ENCODE measurements at places on chromosomes 5 and 9.

DNA sequence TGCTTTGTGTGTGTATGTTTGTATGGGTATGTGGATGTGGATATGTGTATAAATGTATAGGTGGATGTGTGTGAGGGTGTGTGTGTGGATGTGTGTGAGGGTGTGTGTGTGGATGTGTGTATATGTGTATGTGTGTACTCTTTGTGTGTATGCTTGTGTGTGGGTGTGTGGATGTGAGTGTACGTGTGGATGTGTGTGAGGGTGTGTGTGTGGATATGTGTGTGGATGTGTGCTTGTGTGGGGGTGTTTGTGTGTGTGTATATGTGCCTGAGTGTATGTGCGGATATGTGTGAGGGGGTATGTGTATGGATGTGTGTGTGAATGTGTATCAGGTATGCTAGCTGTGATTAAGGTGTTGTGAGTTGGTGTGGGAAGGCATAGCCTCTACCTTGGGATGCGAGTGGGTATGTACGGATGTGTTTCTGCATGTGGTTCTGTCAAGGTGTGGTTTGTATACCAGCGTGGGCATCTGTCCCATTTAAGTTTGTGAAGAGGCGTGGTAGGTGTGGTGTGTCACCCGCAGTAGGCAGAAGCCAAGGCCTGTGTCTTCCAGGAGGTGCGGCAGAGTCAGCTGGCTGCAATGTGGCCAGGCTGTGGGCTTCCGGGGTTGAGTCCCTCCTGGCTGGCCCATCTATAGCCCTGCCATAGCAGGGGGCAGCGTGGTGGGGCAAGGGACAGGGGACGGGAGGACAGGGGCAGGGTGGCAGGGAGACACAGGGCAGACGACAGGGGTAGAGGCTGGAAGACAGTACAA is 155.8 kb downstream of the DAB2IP start:
- no peak for DNase-seq

DNA sequence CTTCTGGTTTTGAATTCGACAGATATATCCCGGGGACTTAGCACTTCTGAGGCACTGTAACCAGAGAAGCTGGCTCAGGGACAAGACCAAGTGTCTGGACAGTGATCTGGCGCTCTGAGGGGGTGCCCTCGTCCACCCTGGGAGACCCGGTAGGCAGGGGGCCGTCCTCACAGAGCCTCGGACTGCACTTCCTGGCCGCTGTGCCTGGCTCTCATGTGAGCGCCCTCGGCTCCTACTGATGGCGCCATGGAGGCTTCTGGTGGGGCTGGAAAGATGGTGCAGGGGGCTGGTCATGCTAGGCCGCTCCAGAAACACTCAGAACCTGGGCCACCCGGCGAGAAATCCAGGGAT is 18.8 kb upstream of the SLC6A3 start:
- DNase-seq = no peak

GRCh38 chr9:137161558-137162486 is 8.0 kb downstream of the LRRC26 start:
- no peak for DNase-seq

GRCh38 chr5:117800261-117800660 is 1188.1 kb downstream of the DTWD2 start:
- DNase-seq = no peak

GRCh38 chr5:156394642-156395305 is 67.8 kb downstream of the SGCD start:
- DNase-seq = no peak

DNA sequence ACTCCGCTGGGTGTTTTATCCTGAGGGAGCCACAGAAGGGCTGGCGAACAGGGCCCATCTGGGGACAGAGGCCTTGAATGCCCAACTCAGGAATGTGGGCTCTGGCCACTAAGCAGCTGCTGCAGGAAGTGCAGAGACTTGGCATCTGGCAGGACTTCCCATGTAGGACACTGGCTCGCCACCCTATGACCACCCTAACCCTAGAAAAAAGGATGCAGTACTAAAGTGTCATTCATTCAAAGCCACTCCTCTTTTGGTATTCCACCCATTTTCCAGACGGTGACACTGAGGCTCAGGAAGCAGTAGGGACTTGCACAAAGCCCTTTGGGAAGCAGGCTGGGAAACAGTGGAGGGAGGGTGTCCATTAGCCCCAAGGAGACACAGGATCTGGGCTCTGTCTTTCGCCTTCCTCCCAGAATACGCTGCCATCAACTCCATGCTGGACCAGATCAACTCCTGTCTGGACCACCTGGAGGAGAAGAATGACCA is 3.0 kb downstream of the BBLN start:
- DNase-seq = no peak

GRCh38 chr5:179698935-179699615 is at the start of gene CANX:
TSS of gene CANX (plus strand) at chr5:179698967. CDS start at chr5:179705682, 6,715 bp downstream.
- no peak for DNase-seq

GRCh38 chr5:16065831-16066230 is 113.8 kb downstream of the MARCHF11 start:
- DNase-seq = no peak

DNA sequence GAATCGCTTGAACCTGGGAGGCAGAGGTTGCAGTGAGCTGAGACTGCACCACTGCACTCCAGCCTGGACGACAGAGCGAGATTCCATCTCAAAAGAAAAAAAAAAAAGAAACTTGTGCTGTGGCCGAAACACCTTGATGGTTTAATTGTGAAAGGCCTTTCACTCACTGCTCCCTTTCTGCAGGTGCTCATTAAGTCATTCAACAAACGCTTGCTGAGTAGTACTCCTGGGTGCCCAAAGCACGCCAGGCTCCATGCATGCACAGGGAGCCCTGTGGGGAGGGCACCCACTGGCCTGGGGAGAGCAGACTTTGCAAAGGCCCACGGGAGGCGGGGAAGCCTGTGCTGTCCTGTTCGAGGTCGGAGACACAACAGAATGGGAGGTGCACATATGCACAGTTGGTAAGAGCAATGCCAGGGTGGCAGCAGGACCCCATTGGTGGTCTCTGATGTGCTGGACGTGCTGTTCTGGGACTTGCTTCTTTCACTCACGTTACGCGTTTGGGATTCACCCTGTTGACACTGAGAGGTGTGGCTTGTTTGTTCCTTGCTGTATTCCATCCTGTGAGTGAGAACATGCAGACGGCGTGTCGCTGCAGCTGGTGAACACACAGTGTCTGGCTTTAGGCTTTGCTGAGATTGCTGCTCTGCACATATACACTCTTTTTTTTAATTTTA is 3.0 kb upstream of the ENTPD2 start:
- DNase-seq = no peak

- DNase-seq = no peak
Observed at GRCh38 chr5:111961862-111962261, 204.9 kb upstream of the NREP start.

DNA sequence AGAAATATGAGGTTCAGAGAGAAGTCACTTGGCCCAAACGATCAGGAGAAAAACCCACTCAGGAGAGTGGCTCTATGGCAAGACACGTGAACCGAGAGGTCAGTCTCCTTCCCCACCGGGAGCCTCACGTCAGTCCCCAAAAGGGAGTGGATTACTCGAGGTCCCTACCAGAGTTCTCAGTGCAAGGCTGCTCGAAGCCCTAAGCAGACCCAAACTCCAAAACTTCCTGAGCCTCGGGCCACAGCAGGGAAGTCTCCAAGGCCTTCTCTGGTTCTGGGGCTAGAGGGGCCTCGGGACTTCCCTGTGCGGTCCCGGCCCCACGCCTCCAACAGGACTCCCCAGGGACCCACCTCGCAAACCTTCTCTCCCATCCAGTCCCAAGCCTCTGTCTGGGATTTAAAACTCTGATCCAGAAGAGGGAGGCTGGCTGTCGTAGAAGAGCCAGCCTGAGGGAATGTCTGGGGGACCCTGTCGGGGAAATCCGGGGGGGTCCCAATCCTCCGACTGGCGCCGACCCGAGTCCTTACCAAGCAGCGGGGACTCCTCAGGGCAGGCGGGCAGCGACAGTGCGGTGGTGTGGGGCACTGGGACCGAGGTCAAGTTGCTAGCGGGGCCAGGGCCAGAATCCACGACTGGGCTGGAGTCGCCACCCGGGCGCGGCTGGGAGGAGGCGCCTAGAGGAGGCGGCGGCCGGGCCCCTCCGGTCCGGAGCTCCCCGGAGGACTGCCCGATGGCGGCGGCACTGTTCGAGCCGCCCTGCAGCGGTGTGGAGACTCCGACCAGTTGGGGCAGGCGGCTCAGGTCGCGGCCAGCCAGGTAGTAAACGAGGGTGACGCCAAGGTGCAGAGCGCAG is 679 bp downstream of the B4GALT1 start:
- DNase-seq = peak; percentile 41

DNA sequence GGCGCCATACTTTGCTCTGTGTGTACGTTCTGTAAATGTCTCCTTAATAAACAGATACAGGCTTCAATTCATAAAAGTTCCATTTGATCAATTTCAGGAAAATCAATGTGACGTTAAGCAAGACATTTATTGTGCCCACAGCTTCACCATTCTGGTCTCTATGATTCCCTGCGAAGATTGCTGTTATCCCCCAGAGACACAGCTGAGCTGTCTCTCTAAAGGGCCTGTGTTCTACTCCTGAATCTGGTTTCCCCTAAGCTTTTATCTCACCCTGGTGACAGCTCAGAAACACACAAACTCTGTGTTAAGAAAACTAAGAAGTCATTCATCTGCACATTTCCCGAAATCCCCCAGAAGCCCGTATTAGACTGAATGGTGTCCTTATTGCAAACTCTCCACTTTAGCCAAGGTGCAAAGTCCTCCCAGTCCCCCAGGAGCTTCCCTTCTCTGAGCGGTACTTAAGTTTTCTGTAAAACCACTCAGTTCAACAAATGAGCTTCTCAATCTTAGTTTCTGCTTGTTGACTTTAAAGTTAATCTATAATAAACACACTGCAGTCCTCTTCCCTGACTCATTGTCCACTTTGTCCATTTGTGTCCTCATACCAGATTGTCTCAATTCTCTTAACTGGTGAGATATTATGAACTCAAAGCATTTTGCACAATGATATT is 1.4 kb upstream of the C5orf15 start:
- DNase-seq = no peak

- DNase-seq = no peak
Observed at GRCh38 chr5:6872441-6873160, 159.4 kb downstream of the TENT4A start.

DNA sequence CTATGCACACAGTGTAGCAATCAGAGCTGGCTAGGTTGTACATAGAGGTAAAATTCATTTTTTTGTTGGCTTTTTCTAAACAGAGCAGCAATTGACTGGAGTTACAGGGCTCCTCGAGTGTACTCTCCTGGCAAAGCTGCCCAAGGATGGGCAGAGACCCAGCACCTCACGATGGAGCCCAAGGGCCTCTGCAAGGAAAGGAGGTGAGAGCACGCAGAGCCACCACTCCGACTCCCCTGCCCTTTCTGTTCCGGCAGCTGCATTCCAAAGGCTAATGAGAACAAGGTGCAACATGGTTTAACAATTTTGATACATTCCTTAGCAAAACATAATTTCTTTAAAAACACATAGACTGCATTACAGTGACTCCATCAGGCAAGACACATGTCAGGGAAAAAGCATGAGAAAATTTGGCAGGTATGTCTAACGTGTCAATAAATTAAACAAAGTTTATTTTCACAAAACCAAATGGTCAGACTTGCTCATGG is 47.5 kb downstream of the SAXO1 start:
- DNase-seq = no peak

DNA sequence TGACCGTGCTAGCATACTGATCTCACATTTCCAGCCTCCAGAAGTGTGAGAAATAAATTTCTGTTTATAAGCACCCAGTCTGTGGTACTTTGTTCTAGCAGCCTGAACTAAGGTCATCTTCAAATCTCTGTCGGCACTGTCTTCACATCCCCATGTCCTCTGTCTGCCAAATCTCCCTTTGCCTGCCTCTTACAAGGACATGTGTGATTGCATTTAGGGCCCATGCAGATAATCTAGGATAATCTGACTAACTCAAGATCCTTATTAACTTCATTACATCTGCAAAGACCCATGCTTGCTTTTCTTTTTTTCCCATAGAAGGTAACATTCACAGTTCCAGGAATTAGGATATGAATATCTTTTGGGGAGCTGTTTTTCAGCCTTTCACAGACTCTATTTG is 132.7 kb downstream of the AOPEP start:
- DNase-seq = no peak

DNA sequence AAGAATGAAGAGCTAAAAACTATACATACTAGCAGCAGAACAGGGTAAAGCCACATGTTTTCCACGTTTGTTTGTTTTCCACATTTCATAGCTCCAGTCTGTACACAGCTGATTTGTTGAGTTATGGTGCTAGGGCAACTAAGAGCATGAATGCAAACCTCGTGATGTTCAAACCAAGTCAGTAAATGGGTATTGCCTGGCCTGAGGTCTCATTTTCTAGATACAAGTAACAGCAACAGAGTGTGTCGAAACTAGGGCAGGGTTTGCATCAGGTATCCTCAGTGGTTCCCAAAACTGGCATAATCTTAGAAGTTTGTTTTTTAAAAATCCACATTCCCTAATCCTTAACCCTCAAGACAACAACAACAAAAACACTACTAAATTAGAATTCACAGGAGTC is 89.3 kb downstream of the CEMIP2 start:
- DNase-seq = no peak

DNA sequence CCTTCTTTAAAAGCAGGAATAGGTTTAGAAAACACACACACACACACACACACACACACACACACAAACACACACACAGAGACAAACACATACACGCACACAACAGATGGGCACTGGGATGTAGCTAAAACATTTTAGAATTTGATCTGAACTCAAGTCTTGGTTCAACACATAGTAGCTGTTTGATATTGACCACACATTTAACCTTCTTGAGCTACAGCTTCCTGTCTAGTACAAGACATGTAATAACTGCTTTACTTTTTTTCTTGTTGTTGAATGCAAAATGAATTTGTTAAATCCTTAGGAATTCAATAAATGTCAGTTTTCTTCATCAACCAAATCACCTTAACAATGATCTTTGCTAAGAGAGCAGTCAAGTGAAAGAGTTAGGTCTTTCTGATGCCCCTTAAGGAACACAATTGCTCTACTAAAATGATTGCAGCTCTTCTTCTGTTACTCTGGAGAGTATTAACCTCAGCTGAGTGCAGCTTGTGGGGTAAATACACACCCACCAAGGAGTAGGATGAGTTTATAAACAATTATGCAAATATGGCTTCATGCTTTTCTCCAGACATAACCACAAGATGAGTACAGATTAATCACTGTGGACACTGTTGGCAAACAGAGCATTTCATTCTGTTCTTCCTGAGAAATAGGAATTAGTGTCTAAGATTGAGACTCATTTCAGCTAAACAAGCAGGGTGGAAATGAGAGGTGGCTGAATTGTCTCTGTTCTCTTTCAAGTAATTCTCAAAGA is 302.9 kb upstream of the PAPPA start:
- no peak for DNase-seq

Measured in dermis blood vessel endothelial cell (primary cell).